H9 (cell line): ENCODE measurements at places on chromosomes 16 and 17.

GRCh38 chr17:8894673-8895578 lies 27.5 kb upstream of the PIK3R6 start:
- DNase-seq: peak; percentile 80

DNA sequence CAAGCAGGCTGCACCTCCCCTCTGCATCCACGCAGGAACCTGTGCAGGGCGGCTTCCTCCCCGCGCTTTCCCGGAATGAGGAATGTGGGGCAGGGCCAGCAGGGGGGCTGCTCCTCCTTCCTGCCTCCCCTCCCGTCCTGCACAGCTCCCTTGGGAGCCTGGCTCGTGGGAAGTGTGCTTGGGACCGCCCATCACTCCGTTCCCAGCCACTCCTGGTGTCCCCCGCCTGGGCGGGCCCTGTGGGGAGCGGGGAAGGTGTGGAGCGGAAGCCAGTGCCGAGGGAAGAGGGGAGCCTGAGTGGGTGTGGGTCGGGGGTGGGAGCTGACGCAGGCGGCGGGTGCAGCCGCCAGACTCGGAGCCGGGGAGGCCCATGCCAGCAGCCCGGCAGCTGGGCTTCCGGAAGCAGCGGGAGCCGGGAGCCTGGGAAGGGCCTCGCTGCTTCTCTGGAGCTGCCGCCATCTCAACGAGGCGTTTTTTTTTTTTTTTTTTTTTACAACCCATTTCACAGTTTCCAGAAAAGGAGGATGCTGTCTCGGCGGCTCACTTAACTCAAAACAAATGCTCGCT lies 24.1 kb downstream of the BAHCC1 start:
- DNase-seq: no peak

- no peak for DNase-seq
These were observed 24.0 kb downstream of the SMARCE1 start for GRCh38 chr17:40623419-40624210.

GRCh38 chr17:78414178-78415162 lies 36.0 kb downstream of the PGS1 start:
- no peak for DNase-seq

DNA sequence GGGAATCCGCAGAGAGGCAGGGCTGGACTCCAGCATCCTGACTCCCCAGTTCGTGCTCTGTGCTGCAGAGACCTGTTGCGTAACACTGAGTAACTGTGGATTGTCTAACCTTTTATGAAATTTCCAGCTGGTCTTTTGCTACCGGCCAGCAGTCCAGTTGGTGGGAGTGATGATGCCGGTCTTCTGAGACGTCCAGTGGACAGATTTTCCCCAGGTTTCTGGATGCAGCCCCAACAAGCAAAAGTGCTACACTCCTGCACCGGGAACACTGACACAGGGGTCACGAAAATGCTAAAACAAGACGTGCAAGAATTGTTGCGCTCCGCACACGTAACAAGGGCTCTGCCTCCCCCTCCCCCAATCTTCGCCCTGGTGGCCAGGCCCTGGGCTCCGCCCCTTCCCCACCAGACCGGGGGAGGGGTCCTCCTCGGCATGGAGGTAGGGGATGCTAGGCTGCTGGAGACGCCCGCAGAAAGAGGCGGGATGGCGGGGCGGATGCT lies 701 bp upstream of the MRC2 start:
- peak; percentile 92 for DNase-seq

DNA sequence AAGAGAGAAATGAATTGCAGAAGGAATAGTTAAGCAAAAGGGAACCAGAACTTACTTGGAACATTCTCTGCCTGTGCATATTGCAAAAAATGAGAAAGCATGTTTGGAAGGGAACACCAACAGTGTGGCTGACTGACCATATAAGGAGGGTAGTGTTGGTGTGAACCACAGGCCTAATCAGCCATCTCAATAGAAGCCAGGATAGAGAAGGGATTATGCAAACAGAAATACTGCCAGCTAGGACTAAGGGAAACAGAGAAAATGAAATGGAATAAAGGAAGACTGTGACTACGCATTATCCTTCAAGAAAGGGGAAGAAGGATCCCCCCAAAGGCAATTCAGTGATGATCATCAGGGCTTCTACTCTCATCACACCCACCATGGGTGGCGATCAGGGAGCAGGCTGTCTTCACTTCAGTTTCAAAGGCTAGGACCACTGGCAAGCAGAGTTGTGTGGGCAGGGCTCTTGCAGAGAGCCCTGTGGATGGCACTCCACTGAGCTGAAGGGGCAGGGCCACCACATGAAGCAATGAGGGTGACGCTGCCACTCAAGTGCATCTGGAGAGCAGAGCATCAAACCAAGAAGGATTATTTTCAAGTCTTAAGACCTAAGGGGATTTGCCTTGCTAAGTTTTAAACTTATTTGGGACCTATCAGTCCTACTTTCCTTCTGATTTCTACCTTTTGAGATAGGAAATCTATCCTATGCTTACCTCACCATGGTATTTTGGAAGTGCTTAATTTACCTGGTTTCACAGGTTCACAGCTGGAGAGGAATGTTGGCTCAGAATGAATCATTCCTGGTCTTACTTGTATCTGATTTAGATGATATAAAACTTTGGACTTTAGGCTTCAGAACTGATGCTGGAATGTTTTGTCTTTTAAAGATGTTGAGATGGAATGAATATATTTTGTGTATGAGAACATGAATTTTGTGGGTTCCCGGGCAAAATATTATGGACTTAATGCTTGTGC lies 140.5 kb downstream of the SSH2 start:
- no peak for DNase-seq

DNA sequence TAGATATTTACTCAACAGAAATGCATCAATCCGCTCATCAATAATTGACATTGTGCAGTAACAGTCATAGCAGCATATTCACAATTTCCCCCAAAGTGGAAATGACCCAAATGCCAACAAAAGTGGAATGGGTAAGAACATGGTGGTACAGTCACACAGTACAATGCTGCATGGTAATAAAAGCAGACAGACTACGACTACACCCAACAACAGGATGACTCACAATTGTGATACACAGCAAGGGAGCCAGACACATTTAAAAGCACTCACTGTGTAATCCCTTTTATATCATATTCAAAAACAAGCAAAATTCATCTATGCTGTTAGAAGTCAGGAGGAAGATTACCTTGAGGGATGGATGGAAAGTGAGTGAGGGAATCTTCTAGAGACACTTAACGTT lies 76.5 kb upstream of the NUDT7 start:
- DNase-seq: no peak

DNA sequence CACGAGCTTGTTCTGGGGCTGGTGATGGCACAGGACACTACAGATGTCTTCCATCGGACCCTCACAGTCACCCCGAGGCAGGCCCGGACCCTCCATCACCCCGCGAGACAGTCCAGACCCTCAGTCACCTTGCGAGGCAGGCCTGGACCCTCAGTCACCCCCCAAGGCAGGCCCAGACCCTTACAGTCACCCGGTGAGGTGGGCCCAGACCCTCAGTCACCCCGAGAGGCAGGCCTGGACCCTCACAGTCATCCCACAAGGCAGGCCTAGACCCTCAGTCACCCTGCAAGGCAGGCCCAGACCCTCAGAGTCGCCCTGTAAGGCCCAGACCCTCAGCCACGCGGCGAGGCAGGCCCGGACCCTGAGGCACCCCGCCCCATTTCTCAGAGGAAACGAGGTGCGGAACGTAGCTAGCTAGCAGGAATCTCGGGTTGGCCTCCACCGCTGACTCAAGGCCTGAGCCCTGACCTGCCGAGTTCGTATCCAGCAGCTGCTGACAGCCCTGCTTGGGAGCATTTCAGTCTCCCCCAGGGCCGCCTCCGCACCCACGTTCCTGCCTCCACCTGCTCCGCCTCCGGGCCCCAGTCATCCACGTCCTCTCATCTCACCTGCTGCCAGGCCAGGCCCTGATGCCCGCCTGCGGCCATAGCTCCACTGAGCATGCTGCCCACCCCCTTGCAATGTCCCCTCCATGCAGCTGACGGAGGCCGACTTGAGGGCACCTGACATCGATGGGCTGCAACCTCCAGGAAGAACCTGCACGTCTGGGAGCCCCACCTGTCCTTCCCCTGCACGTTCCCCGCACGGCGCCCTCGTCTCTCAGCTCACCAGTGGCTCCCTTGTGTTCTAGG lies 28.7 kb downstream of the RPH3AL start:
- peak; percentile 26 for DNase-seq

DNA sequence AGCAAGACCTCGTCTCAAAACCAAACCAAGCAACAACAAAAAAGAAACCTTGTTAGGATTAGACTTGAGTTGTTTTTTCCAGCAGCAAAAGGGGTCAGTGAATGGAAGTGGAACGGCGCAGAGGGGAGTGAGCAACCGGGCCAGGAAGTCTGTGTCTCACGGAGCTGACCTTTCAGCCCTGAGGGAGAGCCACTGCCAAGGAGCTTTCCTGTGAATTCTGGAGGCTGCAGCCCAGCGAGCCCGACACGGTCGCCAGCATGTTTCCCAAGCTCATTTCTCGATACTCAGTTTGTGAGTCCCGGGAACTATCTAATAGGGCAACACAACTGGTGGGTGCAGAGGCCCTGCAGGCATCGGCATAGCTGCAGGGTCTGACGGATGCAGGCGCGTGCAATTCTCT lies 19.6 kb downstream of the TELO2 start:
- DNase-seq: no peak

DNA sequence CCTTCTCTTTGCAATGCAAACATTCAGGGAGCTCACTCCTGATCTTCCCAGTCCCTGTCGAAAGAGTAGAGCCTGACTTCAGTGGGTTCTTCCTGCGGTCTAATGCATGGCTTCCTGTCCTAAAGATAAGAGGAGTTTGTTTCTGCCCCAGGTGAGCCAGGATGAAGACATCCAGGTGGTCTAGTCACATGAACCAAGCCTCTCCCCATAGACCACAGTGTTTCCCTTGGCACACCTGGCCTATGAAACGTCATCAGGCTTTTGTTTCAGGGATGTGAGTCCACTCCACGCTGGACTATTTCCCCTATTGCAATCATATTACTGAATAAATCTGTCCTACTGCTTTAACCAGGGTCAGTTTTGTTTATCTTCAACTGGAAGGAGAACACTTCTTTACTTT lies 21.1 kb downstream of the CES1 start:
- DNase-seq: no peak
